HFFc6 (cell line): ENCODE measurements at places on chromosomes 1 and 21.
A peak's percentile ranks its signal among the peaks of the same experiment; 100 is the strongest.

GRCh38 chr1:56459260-56459659 lies 120.1 kb downstream of the PLPP3 start:
- DNase-seq = no peak

- DNase-seq = peak; percentile 4
These were observed 118.7 kb downstream of the GLIS1 start for GRCh38 chr1:53620061-53620855.

- DNase-seq = no peak
These were observed 3.8 kb downstream of the TRAF5 start for GRCh38 chr1:211330282-211330936.

DNA sequence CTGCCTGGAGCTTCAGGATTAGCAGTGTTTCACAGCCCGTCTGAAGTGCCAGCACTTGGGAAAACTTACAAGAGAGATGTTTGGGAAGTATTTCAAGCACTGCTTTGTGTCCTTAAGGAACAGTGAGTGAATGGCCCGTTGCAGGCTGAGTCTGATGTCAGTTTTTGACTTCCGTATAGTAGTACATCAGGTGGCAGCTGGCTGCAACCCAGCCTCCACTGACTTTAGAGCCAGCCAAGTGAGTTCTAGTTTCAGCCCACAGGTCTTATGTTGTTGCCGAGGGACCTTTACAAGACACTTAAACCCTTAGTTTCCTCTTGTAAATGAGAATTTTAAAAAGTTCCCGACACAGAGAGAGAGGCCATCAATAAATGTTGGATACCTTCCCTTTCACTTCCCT lies 35.0 kb downstream of the UCK2 start:
- no peak for DNase-seq

GRCh38 chr21:42496839-42497202 lies 797 bp upstream of the RSPH1 start:
- DNase-seq = no peak

- DNase-seq = no peak
These were observed 40.3 kb upstream of the TRIM67 start for GRCh38 chr1:231121533-231121932.

DNA sequence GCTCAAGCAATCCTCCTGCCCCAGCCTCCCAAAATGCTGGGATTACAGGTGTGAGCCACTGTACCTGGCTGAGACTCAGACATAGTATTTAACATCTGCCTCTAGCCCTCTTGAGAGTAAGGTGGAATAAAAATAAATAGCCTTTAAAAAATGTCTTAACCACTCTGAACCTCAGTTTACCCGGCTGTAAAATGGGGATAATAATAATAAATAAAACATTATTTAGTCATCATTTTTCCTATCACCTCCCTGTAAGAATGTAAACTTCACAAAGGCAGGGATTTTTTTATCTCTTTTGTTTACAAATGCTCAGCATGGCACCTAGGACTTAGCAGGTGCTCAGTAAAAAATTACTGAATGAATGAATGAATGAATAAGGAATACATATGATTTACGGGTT lies 17.2 kb downstream of the EPHB2 start:
- DNase-seq = no peak
